Stimulated activated CD8-positive, alpha-beta memory T cell treated with anti-CD3 and anti-CD28 coated beads, Interleukin-4, amount 100 ng/mL, for 24 hours (primary cell): ENCODE measurements at places on chromosomes 4 and X.

DNA sequence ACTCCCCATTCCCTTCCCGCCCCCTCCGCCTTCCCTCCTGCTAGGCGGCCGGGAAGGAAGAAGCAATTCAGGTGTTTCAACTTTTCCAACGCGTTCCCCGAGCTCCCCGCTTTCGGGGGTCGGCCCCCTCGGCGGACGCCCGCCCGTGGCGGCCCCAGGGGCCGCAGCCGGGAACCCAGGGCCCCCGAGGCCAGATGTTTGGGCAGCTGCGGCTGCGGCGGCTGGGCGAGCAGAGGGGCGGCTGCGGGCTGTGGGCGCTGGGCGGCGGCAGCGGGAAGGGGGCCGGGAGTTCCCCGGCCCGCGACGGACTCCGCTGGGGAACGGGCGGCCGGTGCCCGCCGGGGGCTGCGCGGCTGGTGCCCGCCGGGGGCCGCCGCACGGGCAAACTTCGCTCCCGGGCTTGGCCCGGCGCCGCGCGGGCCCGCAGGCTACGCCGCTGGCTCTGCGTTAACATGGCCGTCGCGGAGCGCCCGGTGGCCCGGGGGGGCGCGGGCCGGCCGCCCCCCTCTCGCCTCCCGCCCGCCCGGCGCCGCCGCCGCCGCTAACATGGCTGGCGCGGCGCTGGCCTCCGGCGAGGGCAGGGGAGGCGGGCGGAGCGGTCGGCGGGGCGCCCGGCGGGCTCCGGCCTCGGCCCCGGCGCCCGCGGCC lies 510 bp downstream of the HMGB3 start:
- no peak for DNase-seq

DNA sequence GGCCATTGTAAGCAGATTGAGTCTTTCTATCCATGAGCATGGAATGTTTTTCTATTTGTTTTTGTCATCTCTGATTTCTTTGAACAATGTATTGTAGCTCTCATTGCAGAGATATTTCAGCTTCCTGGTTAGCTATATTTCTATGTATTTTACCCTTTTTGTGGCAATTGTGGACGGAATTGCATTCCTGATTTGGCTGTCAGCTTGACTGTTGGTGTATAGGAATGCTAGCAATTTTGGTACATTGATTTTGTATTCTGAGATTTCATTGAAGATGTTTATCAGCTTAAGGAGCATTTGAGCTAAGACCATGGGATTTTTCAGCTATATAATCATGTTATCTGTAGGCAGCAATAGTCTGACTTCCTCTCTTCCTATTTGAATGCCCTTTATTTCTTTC lies 154.6 kb downstream of the GUCY2F start:
- no peak for DNase-seq

DNA sequence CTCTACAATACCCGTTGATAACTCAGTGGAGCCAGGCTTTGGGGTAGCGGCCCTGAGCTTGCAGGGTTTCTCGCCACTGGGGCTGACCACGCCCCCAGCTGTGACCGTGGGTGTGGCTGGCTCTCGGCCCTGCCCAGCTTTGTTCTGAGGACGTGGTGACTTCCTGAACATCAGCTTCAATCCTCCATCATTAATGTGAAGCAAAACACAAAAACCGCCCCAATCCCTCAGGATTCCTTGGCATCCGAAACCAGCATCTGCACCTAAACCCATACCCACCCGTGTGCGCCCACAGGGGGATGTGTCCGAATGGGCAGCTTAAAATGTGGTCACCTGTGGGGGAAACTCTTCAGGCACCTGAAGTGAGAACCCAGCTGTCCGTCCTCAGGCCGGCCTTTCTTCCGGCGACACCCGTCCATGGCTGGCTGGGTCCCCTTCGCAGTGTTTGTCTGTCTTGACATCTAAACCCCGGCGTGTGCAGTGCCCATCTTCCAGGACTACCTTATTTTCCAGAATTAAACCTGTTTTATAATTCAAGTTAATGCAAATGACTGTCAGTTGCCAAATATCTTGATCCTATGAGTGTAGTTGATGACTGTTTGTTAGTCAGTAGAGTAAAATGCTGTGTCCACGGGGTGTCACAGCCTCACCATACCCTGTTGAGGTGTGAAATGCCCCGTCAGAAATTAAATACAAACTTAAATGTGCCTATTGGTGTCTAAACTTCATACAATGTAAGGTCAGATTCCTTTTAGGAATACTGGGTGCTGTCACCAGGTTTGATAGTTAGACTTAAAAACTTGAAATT lies 27.3 kb downstream of the NELFA start:
- DNase-seq, result no peak

GRCh38 chr4:41528512-41529205 lies 9.3 kb upstream of the LIMCH1 start:
- DNase-seq, result no peak
